ENCODE measurements at places on chromosomes 12 and 14.

- no peak for DNase-seq
These were observed 57.8 kb downstream of the RIMBP2 start for GRCh38 chr12:130658145-130658911.

GRCh38 chr12:24678436-24678835 lies 270.5 kb downstream of the BCAT1 start:
- DNase-seq: no peak

DNA sequence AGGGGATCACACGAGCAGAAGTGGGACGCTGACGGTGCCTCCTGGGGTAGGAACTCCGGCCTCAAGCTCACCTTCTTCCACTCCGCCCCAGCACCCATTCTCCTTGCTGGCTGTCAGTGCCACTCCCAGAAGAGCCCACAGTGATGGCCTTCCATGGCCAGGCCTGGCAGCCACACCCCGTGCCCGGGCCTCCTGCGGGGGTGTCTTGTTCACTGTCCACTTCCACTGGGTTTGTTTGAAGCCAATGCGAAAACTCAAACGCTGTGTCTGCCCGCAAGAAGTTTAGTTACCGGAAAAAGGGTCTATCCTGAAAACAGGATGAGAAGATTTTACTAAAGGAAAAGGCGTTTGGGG lies 38.1 kb downstream of the CCDC88C start:
- DNase-seq: no peak

GRCh38 chr12:92439420-92439805 lies 263.4 kb upstream of the PLEKHG7 start:
- no peak for DNase-seq

- DNase-seq: no peak
These were observed 991.4 kb downstream of the NRXN3 start for GRCh38 chr14:79161571-79161970.

GRCh38 chr12:101967506-101967905 lies 90.1 kb downstream of the DRAM1 start:
- DNase-seq: no peak

GRCh38 chr12:15733136-15733535 lies 56.1 kb downstream of the EPS8 start:
- no peak for DNase-seq

GRCh38 chr12:79597910-79598309 lies 92.9 kb downstream of the PAWR start:
- no peak for DNase-seq

Measured in Caki2 (cell line).